ENCODE measurements at places on chromosomes 5 and 9.

DNA sequence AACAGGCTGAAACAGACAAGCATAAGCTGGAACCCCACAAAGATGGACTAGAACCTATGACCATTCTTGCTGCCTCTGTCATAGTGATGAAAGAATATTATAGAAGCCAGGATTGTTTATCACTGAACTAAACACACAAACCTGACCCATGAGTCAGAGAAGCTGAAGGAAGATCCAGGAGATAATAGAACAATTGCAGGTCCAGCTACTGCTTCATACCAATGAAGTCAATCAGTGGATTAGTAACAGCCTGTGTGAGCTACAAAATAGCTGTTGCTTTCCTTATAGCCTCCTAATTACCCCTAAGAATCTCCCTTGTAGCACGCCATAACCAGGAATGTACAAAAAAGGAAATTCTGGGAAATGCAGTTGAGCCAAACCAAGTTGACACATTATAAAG is 459.9 kb upstream of the ZNF462 start:
- no peak for DNase-seq

GRCh38 chr9:114166103-114166470 is 10.8 kb downstream of the COL27A1 start:
- DNase-seq = no peak

- no peak for DNase-seq
Measured at GRCh38 chr5:40396317-40396716, 283.4 kb upstream of the PTGER4 start.

GRCh38 chr5:173890195-173890991 is 2.2 kb downstream of the CPEB4 start:
- DNase-seq = no peak

DNA sequence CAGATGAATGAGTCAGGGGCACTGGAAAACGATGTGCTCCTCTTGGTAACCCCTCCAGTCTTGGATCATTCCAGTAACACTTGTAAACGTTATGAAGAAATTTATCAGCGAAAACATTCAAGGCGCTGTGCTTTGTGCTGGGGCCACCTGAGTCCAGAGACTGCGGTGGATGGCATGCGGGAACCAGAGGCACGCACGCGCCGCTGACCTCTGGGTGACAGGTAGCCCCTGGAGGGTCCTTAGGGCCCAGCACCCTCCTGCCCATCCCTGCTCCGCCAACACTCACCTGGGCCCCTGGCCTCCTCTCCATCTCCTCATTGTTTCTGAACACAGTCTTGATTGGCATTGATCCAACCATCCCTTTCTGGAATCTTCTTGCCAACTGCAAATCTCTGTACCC is 86.9 kb downstream of the DAP start:
- no peak for DNase-seq

DNA sequence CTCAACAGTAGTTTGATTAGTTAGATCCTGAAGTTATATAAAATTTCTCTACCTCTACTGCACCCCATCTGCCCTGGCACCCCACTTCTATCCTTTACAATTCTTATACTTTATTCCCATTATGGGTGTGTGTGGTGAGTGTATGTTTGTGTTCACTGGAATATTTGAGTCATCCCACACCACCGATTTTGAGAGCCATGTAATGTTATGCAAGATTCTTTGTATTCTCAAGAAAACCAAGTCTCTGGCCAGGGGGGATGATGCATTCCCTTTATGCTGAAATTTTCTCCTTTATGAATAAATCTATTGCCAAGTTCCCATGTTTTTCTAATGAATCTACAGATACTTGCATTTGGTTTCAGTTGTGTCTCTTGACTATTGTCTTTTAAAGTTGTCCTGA is 266.8 kb downstream of the ARHGEF28 start:
- DNase-seq = no peak

DNA sequence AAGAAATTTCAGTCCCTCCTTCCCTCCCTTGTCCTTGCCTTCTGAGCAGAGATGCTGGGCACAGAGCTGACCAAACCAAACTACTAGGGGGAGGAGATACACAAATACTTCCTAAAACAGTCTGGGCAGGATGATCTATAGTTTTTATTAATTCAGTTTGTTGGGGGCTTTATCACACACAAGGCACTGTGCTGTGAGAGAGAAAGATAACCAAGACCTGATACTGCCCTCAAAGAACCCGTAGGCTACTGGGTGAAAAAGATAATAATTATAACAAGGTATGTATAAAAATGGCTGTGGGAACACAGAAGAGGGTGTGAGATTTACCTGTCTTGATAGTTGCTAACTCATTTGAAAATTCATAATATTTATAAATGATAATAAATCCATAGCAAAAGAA is 354.7 kb downstream of the NDUFS4 start:
- DNase-seq = no peak

DNA sequence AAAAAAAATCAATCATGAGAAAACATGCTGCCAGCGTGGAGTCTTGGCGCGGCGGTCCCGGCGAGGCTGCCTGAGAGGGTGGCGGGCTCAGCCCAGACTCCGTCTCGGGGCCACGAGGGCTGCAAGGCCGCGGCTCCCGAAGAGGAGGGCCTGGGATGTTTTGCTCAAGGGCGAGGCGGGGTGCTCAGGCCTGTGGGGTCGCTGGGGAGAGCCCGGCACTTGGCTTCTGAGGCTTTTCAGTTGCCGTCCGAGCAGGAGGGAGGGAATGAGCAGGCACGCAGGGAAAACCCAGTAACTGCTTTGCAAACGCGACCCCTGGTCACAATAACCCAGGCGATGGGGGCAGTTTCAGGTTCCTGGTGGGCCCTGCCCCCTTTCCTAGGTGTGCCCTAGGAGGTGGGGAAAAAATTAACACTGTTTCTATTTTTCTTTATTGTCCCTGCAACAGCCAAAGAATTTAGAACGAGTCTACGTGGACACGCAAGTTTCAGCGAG is 3.2 kb upstream of the IRX2 start:
- DNase-seq = no peak

- no peak for DNase-seq
Measured at GRCh38 chr9:95058795-95059386, 258.6 kb downstream of the FANCC start.

- DNase-seq = no peak
Measured at GRCh38 chr9:81032831-81033230, 656.5 kb downstream of the TLE1 start.

DNA sequence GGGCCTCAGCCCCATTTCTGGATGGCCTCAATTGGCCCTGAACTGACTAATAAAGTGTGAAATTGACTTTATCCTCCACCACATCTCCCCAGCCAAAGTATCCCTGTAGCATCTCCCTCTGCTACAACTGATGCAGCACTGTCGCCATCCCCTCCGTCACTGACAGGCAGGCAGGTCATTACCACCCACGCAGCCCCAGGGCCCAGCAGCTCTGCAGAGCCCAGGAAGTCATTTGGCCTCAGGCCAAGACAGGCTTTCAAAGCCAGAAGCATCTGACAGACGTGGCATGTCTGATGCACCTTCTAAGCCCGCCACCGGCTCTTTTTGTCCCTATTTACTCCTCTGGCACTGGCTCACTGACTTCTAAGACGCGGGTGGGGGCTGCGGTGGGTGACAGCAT is 65.3 kb downstream of the ARHGEF37 start:
- DNase-seq = no peak

DNA sequence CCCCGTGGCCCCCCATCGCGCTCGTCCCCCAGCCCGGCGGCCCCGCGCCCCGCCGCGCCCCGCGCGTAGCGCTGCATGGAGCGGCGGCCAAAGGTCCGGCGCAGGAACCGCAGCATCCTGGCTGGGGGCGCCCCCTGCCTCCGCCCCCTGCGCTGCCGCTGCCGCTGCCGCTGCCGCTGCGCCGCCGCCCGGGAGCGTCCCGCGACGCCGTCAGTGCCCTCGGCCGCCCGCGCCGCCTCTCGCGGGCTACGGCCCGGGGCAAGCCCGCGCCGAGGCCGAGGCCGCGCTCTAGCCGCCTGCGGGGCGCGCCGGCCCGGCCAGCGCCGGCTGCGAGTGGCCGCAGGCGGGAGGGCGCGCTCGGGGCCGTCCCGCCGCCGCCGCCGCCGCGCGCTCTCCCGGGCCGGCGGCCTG is 523 bp downstream of the EPB41L4B start:
- no peak for DNase-seq

- no peak for DNase-seq
Measured at GRCh38 chr5:124371111-124371706, 375.2 kb downstream of the ZNF608 start.

All from suppressor macrophage treated with lipopolysaccharide for 1 hour (primary cell).